ENCODE measurements at places on chromosomes 7 and 10. TPM values are rescaled to one million over a fixed set of nuclear protein-coding genes. Genes with fewer than 3 reads are reported as not detected.

DNA sequence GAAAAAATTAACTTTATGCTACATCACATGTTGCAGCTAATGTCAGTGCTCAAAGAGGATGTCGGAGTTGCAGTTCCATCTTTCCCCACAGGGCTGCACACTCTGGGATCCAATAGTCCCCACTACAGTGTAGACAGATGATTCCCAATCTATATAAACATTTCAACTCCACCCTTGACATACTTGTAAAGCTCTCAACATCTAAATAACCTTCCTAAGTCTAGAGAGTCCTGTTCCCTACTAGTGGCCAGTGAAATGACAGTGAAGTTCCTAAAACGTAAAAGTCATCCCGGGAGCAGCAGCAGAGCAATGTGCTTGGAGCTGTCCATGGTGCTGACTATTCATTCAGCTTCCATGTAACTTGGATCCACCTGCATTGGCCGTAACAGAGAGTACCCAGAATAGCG lies 145.1 kb downstream of the GRM8 start:
- peak; percentile 70 for DNase-seq

DNA sequence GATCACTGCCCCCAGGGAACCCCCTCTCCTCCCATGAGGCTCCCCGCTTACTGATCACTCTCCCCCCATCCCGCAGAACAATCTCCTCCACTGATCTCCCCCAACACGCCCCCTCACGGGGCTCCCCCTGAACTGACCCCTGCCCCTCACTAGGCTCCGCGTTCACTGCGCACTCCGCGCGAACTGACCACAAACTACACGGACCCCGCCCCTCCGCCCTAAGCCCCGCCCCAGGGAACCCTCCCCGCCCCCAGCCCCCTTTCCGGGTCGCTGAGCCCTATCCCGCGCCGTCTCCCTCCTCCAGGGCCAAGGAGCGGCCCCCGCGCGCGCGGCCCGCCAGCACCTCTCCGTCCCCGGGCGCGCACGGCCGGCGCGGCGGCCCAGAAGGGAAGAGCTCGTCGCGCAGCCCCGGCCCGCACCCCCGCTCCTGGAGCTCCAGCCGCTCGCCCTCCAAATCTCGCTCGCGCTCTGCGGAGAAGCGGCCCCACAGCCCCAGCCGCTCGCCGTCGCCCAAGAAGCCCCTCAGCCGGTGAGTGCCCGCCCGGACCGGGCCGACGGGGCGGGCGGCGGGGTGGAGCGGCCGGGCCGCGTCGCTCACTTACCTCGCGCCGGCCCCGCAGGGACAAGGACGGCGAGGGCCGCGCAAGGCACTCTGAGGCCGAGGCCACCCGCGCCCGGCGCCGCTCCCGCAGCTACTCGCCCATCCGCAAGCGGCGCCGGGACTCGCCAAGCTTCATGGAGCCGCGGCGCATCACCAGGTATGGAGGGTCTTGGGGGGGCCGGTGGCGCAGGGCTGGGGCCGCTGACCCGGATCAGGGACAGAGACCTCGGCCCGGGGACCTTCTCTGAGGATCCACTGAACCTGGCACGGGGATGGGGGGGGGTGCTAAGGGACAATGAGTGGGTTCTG lies 19.9 kb upstream of the HSPB1 start:
- no peak for DNase-seq

Gene NXPH1
- not detected for polyA plus RNA-seq

Gene MEOX2
- 106 TPM for polyA plus RNA-seq

- no peak for DNase-seq
Measured at GRCh38 chr7:157516311-157516710, 179.5 kb downstream of the DNAJB6 start.

Gene CYTH3
- 42.8 TPM for polyA plus RNA-seq

Gene ELFN1
- polyA plus RNA-seq, result 10.0 TPM

GRCh38 chr7:146701166-146701565 lies 584.6 kb downstream of the CNTNAP2 start:
- DNase-seq, result no peak

DNA sequence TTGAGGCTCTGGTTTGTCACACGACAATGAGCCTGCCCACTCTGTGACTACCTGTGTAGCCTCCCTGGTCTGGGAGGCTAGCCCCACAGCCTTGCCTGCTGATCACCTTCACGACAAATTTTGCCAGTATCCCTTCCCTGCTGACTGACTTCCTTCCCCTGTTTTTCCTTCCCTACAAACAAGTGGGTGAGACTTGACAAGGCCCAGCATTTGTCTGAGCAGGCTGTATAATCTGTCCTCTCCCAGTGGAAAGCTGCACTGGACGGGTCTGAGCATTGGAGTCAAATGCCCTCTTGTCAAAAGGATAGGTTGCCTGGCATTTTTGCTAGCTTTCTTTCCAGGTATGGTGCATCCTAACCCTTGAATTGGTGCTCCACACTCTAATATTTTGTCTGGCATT lies 1088.4 kb downstream of the KCNMA1 start:
- DNase-seq, result no peak

Gene TWIST1
- polyA plus RNA-seq, result 24.5 TPM

Gene ALKBH4
- 10.5 TPM for polyA plus RNA-seq

DNA sequence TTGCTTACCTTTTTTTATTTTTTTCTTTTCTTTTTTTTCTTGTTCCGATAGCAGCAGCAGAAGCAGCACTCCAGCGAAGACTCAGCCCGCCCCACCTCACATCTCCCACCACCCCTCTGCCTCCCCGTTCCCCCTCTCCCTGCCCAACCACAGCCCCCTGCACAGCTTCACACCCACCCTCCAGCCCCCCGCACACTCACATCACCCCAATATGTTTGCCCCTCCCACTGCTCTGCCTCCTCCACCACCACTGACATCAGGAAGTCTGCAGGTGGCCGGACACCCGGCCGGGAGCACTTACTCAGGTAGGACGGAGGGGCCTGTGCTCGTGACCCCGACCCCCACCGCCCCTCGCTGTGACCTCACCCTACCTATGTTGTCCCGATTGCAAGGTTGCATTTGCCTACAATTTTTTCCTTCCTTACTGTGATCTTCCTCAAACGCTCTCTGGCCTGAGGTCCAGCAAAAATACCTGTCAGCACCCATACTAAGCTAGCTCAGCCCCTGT lies 367.2 kb upstream of the GALNT17 start:
- no peak for DNase-seq

Gene CRHR2
- 1.5 TPM for polyA plus RNA-seq

DNA sequence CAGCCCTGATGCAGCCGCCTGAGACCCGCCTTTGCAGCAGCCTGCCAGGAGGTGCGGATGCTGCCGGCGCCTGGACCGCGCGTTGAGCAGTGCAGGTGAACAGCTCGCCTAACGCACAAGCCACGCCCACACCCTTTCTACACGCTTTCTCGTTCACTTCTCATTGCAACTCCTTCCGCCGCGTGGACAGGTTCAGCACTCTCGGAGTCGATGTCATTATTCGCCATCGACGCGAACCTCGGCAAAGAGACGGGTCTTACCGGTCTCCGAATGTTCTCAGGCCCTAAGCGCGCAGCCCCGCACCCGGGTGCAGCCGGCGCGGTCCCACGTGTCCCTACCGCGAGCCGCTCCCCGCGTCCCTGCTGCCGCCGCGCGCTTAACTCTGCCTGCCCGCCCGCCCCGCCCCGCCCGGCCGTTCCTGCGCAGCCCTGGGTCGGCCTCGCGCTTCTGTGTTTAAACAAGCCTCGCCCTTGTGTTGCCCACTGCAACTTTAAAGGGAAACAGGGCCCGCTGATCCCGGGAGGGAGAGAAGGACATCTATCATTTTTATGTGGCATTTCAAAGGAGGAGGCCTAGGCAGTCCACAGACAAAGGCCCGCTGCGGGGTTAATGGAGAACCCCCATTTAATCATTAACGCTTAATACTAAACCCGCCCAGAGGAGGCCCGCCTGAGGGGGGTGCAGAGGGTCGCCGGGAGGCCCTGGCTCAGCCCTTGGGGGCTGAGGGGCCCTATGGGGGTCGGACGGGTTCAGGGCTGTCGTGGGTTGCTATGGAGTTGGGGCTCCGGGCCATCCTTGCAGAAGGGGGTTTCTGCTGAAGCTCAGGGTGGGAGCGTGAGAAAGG lies 128.5 kb downstream of the WDR11 start:
- peak; percentile 19 for DNase-seq

Gene OR2A1
- polyA plus RNA-seq, result 0.47 TPM

Gene UNC5B
- polyA plus RNA-seq, result 9.5 TPM

Gene POU6F2
- polyA plus RNA-seq, result 0.54 TPM

DNA sequence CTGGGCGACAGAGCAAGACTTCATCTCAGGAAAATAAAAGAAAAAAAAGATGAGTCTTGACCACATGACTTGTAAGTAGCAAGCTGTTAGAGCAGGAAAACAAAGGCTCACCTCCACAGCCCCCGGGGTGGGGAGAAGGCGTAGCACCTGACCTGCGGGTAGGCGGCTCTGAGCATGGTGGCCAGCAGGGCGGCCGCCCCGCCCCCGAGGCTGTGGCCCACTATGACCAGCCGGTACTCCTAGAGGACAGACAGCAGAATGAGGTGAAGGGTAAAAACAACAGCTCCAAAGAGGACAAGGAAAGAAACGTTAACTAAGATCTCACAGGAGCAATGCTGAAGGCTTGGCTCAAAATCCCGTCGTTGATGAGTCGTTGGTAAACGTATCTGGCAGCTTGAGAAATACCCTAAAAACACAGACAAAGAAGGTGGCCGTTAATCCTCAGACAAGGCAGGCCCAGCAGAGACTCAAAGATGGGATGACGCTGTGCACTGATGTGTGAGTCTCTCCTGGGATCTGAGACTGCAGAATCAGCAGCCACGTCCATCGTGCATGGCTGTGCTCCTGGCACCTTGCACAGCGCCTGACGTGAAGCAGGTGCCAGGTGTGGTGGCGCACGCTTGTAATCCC lies 31.1 kb downstream of the DAGLB start:
- DNase-seq, result no peak

DNA sequence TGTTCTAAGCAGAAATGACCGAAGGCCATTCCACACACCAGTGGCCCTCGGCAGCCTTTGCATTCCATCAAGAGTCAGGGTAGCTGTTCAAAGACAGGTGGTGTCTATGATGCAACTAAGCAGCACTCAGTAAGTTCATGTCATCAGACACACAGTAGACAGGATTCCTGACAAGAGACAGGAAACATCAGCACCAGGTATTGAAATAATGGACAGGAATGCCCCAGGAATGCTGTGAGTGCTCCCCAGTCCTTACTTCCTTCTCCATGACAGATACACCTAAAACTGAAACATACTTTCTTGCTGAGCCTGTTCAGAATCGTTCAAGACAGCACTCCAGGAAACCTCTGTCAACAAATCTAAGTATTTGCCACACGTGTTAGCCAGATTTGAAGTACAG lies 204.4 kb downstream of the TPST1 start:
- no peak for DNase-seq

- DNase-seq, result no peak
Measured at GRCh38 chr10:27771231-27771630, 25.6 kb upstream of the MKX start.

Data from muscle of leg (tissue), 16 donors.